IPS-NIHi11 (cell line): ENCODE measurements at places on chromosomes 4 and X.
A peak's percentile ranks its signal among the peaks of the same experiment; 100 is the strongest.

DNA sequence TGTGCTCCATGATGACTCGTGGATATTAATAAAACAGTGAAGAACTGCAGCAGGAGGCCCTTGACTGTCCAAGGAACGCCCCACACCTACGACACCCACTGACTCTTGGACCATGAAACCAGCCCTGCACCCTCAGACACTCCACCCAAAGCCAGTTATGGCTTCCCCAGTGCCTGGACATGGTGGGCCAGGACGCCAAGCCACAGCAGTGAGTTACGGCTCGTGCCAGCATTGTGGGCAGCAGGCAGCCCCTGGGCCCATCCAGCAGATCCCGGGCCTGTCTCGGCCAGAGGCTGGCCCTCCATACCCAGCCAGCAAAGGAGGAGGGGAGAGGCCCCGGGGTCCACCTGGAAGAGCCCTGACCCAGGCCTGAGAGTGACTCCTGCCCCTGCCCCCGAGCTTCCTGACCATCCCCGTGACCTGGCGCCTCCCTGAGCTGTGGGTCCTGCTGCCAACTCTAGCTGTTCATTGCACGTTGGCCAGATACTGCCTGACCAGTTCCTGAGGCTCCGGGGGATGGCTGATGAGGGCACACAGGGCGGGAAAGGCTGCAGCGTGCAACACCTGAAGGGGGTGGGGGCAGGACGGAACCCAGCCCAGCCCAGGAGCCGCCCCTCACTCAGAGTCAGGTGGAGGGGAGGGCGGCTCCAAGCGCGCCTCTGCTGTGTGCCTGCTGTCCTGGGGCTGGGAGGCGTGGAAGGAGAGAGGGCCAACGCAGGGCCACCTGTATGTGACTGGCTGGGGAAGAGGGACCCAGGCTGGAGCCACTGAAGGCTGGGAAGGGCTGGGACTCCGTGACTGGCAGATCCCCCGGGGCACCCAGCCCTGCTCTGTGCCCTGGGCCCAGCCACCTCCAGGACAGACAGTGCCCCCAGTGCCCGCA lies 739 bp downstream of the SLC49A3 start:
- DNase-seq: peak; percentile 65

DNA sequence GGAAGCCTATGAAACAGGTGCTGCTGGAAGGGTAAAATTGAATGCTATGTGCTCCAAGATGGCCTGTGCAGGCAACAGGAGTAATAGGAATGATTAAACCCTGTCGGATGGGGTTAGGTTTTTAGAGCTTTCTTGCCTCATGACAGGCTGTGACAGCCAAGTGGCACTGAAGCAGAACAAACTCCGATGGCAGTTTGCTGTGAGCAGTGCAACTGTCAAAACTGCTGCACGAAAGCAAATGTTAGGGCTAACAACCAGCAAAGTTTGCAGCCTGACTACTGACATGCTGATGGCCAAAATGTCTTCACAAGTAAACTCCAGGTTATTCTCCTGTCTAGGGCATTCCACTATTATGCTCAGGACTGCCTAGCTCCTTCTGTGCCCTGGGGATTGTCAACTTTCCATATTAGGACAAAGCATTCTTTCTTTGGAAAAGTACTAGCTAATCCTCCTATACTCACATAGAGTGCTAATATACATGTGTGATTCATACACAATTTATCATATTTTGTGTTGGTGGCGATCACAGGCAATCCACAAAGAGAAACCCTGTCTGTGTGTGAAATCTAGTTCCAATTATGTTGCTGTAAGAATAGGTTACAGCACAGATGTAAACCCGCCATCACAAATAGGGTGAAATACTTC lies 486.6 kb upstream of the TENM3 start:
- no peak for DNase-seq

DNA sequence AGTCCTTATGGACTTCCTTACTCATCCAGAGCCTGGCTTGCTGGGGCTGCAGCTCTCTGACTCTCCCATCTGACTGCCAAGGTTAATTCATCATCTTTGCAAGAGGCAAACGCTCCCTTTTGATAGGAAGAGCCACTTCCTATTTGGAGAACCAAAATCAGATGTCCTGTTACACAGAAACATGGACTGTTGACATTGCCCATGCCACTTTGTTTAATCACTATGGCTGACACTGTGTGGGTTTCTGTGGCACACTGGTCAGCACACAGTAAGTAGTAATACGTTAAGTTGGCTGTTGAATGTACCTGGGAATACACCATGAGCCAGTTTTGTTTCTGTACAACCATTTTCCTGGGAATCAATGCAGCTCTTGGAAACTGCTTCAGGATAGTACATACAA lies 45.1 kb upstream of the TMEM33 start:
- DNase-seq: no peak

DNA sequence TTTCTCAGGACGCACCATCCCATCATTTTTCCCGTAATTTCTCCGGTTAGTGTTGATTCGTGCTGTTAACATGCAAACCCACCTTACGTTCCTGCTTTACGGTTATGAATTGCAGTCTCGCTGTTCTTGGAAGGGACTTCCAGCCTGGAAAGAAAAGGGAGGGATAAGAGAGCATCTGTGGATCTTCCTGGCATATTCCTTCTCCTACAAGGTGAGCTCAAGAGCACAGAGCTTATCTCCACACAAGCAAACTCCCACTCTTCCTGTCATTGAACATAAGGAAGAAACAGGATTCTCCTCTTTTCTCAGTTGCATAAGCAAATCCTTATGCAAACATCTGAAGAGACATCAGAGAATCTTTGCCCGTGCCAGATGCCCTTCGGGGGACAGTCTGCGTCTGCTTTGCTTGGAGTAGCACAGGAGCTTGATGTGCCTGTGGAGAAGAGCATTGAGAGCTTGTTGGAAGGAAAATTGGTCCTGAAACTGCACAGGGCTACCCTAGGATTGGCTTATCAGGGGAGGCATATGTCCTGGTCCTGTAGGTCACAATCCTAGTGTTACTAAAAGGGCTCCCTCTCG lies 127.0 kb downstream of the ASMT start:
- no peak for DNase-seq

DNA sequence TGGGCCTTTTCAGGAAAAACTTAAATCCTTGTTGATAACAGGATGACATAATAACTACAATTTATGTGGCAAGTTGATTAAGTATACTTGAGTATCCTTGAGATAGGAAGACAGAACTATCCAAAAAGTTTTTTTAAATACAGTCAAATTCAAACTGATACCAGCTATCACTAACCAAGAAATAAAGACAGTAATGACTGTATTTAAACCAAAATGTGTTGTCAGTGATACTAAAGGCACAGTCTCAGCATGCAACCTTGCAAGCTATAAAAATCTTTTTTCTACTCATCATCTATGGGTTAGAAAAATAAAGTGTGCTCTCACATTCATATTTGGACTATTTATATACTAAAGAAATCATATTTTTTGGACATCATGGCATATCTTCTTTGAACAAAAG lies 64.7 kb downstream of the PAPSS1 start:
- DNase-seq: no peak

DNA sequence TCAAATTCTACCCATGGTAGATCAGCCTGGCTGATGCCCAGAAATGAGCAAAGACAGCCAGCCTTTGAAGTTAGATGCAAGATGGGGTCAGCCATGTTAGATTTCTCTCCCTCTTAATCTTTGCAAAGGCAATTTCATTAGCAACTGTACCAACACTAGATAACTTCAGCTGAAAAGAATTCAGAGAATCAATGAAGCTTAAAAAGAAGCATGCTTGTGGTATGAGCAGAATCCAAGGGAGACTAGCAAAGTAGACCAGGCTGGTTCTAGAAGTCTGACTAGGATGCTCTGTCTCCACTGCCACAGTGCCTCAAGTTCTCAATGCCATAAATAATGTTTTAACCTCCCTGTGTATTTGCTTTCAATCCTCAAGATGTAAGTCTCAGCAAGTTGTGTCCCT lies 247.3 kb downstream of the SLC7A11 start:
- DNase-seq: no peak

DNA sequence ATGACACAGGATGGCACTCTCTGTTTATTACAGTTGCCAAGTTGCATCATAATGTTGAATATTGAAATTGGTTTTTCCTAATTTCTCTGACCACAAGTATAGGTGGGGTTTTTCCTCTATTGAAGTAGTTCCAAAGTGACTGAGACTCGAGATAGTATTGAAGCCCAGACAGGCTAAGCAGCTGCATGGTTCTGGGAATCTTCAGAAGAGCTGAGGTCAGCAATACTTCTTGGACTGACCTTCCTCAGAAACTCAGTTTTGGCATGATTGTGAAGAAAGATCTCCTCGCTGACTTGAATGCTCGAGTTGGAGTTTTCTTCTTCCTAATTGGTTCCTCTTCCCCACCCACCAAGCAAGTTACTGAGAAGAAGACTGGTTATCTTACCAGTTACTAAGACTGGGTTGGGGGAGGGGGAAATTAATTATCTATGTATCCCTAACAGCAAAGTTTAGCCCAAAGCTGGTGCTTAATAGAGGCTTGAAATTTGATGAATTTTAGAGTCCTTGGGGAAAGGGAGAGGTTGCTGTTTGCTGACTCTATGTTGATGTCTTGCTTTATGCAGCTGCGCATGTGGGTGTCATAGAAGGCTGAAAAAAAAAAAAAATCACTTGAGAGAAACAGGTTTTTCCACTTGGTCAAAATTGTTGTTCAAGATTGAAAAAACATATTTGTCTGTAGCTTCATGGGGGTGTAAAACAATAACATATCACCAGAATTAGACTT lies 91.1 kb downstream of the P2RY10 start:
- no peak for DNase-seq

GRCh38 chr4:88090898-88091297 lies 67.5 kb downstream of the ABCG2 start:
- DNase-seq: no peak

DNA sequence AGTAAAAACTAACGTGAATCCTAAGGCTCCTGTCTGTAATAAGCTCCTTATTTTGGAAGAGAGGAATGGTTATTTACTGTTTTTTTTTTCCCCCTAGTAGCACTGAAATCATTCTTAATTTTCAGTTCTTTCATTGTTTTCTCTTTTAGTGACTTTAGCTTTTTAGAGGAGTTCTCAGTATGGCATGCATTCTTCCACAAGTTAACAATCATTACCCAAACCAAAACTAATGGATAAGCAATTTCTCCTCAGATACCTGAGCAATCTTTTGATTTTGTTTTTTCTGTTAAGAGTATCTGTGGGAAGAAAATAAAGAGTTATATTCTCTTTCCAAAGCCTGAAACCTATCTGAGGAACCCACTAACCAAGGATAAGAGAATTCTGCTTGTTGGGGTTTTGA lies 16.7 kb upstream of the PPA2 start:
- DNase-seq: no peak

DNA sequence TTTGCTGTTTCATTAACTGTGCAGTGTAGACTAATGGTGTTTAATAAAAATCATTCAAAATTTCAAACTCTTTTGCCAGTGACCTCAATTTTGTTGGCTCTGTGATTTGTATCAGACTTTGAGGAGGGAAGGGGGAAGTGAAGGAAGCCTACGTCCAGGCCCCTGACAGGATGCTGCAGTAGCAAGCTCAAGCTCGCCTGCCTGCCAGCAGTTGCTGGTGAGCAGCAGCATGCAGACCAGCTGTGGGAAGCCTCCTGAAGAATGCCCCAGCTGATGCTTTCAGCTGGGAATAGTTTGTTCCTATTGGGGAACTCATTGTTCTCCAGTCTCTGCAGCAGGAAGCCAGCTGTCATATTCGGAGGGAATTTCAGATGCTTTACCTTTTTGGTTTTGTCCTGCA lies 495.2 kb downstream of the AFF2 start:
- peak; percentile 6 for DNase-seq

GRCh38 chr4:10664408-10664807 lies 20.2 kb downstream of the CLNK start:
- no peak for DNase-seq

- no peak for DNase-seq
Measured at GRCh38 chr4:3308691-3309090, 15.9 kb downstream of the RGS12 start.

GRCh38 chrX:17104433-17104832 lies 158.0 kb downstream of the REPS2 start:
- no peak for DNase-seq

DNA sequence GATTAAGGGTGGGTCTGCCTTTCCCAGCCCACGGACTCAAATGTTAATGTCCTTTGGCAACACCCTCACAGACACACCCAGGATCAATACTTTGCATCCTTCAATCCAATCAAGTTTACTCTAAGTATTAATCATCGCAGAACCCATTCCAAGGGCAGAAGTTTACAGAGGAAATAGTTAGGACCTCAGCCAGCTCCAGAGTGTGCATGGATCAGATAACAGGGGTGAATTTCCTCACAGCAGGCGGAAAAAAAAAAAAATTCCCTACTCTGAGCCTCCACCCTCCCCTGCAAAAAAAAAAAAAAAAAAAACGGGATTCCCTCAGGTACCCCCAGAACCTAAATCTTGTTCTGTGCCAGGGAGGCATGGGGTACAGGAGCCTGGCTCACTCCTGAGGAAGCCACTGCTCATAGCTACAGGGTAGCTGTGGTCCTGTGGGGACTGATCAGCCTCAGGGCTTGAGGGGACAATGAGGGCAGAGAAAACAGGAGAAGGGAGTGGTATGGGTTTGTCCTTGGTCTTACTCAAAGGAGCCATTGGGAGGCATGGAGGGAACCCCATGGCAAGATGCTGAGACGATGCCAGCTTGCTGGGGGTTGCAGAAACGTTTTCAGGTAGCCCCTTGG lies 113.0 kb downstream of the DHRSX start:
- DNase-seq: no peak

DNA sequence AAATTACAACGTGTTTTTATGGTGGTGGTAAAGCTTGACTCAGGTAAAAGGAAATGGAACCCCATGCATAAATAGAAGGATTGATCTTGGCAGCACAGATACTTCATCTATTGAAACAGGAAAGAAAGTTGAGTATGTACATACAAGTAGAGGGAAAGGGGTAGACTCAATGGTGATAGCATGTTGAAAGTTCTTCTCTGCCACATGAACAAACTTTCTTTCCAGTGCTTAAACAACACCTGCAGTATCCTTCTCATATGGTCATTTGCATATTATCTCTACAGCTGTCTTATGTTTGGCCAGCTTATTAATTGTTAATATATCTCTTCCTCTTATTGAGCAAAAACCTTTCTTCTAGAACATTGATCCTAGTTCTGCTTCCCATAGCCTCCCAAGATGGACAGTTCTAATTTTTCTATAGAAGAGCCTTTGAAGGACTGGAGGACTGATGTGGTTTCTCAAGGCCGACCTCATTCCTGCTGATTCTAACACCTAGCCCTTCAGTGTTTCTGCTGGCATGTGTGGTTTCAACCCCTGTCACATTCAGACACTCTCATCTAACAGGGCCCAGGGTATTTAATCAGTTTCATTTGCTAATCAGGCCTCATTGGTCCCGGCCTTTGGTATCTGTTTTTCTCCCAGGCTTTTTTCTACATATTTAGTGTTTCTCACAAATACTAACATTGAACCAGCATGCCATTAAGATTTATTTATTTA lies 108.1 kb upstream of the SPRY1 start:
- DNase-seq: no peak

GRCh38 chrX:41043196-41043595 lies 42.0 kb upstream of the USP9X start:
- no peak for DNase-seq

- no peak for DNase-seq
Measured at GRCh38 chr4:168509786-168510185, 12.9 kb downstream of the PALLD start.

GRCh38 chr4:903066-904046 lies 28.8 kb downstream of the GAK start:
- DNase-seq: no peak

GRCh38 chr4:139229534-139230039 lies 50.4 kb downstream of the MGARP start:
- peak; percentile 47 for DNase-seq

- DNase-seq: no peak
Measured at GRCh38 chr4:81724925-81725329, 253.2 kb upstream of the RASGEF1B start.
